ENCODE measurements at places on chromosomes 12 and 14.

DNA sequence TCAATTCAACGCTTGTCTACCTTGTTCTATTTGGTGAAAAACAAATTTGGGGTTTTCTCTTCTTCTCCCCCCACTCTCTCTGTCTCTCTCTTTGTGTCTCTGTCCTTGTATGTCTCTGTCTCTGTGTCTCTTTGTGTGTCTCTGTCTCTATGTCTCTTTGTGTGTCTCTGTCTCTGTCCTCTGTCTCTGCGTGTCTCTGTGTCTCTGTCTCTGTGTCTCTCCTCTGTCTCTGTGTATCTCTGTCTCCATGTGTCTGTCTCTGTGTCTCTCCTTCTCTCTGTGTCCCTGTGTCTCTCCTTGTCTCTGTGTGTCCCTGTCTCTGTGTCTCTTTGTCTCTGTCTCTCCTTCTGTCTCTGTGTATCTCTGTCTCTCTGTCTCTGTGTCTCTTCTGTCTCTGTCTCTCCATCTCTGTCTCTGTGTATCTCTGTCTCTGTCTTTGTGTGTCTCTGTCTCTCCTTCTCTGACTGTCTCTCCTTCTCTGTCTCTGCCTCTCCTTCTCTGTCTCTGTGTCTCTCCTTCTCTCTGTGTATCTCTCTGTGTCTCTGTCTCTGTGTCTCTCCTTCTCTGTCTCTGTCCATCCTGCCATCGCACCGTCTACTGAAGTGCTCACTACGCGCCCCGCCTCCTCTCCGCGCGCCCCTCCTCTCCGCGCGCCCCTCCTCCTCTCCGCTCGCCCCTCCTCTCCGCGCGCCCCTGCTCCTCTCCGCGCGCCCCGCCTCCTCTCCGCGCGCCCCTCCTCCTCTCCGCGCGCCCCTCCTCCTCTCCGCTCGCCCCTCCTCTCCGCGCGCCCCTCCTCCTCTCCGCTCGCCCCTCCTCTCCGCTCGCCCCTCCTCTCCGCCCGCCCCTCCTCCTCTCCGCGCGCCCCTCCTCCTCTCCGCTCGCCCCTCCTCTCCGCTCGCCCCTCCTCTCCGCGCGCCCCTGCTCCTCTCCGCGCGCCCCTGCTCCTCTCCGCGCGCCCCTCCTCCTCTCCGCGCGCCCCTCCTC is 12.8 kb downstream of the LRCOL1 start:
- DNase-seq, result no peak

- no peak for DNase-seq
These were observed 285.9 kb downstream of the MDGA2 start for GRCh38 chr14:47389535-47389934.

DNA sequence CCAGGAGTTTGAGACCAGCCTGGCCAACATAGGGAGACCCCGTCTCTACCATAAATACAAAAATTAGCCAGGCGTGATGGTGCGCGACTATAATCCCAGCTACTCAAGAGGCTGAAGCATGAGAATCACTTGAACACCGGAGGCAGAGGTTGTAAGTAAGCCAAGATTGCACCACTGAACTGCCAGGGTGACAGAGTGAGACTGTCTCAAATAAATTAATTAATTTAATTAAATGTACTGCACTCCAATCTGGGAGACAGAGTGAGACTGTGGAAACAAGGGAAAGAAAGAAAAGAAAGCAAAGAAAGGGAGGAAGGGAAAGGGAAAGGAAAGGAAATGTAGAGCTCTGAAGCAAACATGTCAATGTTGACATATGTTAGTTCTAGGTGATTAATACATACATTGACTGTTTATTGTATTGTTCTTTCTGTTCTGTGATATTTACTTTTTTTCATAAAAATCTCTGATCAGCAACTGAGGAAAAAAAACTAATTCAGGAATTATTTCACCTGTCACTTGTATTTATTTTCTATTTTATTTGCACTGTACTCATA is 99.6 kb downstream of the DENND5B start:
- DNase-seq, result no peak

- DNase-seq, result no peak
These were observed 48.3 kb downstream of the SPATS2 start for GRCh38 chr12:49415521-49415970.

GRCh38 chr14:103001226-103001625 is 56.1 kb downstream of the CDC42BPB start:
- DNase-seq, result no peak

- no peak for DNase-seq
These were observed 96.8 kb downstream of the EP400 start for GRCh38 chr12:132046561-132046960.

GRCh38 chr12:8491646-8492530 is 21.4 kb upstream of the CLEC4D start:
- DNase-seq, result no peak

GRCh38 chr12:117134059-117134458 is 34.8 kb upstream of the TESC start:
- DNase-seq, result no peak

- DNase-seq, result no peak
These were observed 208.6 kb downstream of the RASSF9 start for GRCh38 chr12:85627584-85627983.

DNA sequence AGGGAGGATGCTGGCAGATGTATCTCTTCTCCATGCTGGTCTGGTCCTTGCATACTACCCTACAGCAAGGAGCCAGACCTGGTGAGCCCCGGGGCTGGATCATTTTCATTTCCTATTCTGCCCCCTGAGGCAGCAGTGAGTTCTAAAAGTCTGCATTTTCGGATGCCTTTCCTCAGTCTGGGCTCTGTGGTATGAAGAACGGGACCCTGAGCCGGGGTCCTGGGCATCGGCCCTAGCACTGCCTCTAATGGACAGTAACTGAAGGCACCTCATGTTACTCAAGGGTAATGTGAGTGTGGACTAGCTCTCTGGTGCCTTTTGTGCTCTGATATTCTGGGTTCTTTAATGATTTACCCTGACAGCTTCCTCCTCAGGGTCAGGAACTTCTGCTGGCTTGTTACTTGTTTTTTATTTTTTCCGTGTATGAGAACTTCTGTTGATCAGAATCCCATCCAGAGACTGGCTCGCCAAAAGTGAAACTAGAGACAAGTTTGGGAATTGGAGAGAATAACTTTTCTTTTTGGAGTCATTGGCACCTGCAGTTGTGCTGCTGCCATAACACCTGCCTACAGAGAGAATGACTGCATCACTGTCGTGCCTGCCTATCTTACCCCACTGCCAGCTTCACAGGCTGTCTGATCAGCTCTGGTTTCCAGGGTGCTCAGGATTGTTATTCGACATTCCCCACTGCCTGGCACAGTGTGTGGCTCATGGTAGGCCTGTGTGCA is 62.3 kb downstream of the SUSD6 start:
- DNase-seq, result no peak

- no peak for DNase-seq
These were observed 38.6 kb upstream of the SMUG1 start for GRCh38 chr12:54227376-54227775.

GRCh38 chr14:61911574-61911973 is 149.4 kb downstream of the SNAPC1 start:
- DNase-seq, result no peak

DNA sequence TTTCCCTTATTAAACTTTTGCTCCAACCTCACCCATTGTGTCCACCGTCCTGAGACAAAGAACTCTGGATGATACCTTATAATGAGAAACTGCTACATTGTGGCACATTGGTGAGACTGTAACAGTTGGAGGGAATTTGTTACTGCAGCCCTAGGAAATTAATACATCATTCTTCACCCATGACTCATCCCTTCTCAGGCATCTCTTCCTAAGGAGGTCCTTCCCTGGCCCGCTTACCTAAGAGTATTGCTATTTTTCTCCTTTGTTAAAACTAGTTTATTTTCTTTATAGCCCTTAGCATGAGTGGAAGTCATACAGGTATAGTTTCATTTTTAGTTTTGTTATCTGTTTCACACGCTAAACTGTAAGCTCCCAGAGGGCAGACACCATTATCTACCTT is 87.1 kb downstream of the TMEM260 start:
- no peak for DNase-seq

- DNase-seq, result no peak
These were observed 378.5 kb upstream of the MGAT4C start for GRCh38 chr12:86634456-86635410.

- no peak for DNase-seq
These were observed 8.0 kb downstream of the SLC8B1 start for GRCh38 chr12:113326775-113327395.

DNA sequence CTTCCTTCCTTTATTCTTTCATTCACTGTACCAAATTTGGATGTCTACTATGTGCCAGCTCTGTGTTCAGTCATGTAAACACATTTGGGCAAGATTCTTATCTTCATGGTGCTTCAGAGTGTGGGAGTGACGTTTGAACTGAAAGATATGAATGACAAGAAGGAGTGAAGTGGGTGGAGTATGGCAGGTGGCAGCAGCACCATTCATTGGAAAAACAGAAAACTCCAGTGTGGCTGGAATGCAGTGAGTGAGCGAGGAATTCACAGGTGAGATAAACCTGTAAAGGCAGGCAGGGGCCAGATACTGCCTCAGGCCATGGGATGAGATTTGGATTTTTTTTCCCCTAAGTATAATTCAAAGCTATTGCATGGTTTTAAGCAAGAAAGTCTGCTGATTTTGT is 140.7 kb upstream of the CCDC198 start:
- no peak for DNase-seq

DNA sequence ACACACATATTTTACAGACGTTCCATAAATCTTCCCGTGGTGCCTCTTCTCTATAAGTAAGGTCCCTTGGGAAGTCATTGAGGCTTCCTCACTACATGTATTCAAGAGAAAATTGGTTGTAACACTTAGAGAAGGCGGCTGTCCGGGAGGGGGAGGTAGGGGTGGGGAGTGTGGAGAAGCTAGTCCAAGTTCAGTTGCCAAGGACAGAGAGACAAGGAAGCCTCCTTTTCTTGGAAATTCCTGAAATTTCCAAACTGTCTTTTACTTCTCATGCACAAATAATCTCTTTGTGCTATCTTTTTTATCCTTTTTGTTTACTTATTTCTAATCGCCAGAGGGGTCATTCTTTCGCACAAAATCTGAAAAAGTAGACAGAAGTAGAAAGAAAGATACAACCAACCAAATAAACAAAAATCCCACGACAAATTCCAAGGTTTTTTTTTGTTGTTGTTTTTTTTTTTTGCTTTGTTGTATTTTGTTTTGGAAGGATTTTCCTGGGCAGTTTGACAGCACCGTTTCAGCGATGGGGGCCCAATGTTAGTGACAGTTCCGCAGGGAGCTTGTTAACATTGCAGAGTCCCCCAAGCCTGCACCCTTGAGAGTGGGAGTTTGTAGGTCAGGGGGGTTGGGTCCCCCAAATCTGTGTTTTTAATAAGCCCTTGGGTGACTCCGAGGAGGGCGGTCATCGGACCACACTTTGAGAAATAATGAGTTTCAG is 45.2 kb downstream of the MAP1LC3B2 start:
- DNase-seq, result no peak

DNA sequence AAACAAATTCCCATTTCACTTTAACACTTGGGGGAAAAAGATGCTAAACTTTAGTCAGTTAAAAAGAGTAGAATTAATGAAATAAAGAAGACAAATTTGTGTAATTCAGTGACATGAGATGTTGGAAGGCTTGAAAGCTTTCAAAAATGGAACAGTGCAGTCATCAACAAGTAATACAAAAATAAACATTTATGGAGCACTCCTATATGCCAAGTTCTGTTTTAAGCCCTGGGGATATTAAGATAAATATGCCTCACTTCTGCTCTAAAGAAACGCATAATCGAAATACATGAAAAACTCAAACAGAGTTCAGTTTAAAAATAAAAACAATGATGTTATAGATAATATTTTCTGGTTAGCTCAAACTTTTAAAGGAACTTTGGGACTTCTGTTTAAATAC is 93.0 kb downstream of the KCNH5 start:
- DNase-seq, result no peak

- DNase-seq, result no peak
These were observed 324.4 kb downstream of the PDZRN4 start for GRCh38 chr12:41512497-41512896.

DNA sequence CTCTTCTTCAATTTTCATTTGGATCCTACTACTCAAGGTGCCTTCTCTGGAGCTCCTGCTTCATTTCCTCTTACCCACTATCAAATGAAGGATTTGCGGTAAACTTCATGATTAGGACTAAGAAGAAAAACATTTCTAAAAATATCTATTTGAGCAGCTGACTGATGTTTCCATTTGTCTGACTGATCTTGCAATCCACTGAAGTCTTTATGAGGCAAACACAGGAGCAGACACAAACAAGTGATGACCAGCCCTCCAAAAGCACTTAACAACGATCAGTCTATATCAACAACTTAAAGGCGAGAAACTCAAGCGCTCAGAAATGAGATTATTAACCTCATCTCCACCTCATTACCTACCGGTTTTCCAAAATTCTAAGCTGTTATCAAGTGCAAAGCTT is 26.2 kb downstream of the OSBPL8 start:
- DNase-seq, result no peak

- DNase-seq, result no peak
These were observed 328.2 kb downstream of the ZFP36L1 start for GRCh38 chr14:68464711-68465110.

DNA sequence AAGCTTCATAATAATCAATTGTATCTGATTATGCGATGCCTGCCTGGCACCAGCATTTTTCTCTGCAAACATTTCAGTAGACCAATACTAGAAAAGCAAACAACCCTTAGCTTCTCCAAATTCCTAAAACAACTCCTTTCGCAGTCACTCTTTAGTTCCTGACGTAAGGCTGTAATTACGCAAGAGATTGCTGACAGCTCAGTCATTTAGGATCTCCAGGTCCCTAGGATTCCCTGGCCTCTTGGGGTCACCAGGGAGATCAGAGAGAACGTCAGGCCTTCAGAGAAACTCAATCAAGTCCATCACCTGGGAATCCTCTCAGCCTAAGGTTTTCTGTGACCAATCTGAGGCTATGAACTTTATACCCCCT is 390.6 kb downstream of the PAWR start:
- no peak for DNase-seq

- DNase-seq, result no peak
These were observed 642.3 kb downstream of the RPS29 start for GRCh38 chr14:48943913-48944312.

DNA sequence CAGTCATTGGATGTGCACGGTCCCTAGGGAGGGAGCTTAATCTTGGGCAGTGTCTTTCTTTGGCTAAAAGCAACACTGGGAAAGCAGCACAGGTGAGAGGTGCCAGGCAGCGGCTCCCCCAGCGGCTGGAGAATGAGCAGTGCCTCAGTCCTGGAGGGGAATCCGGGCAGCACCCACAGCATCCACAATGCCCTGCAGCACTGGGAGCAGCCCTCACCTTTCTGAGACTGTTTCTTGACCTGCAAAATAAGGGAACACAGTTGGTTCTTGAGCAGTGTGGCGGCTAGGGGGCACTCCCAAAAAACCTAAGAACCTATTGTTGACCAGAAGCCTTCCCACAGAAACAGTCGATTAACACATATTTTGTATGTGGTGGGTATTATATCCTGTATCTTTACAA is 75.8 kb downstream of the SINHCAF start:
- DNase-seq, result no peak

GRCh38 chr12:51055060-51055459 is 6.9 kb downstream of the LETMD1 start:
- no peak for DNase-seq

Measured in stimulated activated CD8-positive, alpha-beta memory T cell treated with anti-CD3 and anti-CD28 coated beads, Interleukin-4, amount 100 ng/mL, for 1 hour (primary cell).